ENCODE measurements at places on chromosomes 1 and 21. TPM values are rescaled to one million over a fixed set of nuclear protein-coding genes. Genes with fewer than 3 reads are reported as not detected.

The CLCA4 gene
- total RNA-seq = not detected

The IL10 gene
- not detected for total RNA-seq

The CBS gene
- total RNA-seq = 11.2 TPM

The ETV3 gene
- 9.5 TPM for total RNA-seq

The LRRN2 gene
- 11.4 TPM for total RNA-seq

The CD84 gene
- total RNA-seq = not detected

The AIRE gene
- total RNA-seq = not detected

The TEX50 gene
- total RNA-seq = not detected

The DRAXIN gene
- total RNA-seq = 0.03 TPM

The DDAH1 gene
- 8.7 TPM for total RNA-seq

The MAN1C1 gene
- total RNA-seq = 0.77 TPM

The NBPF11 gene
- total RNA-seq = 4.5 TPM
